ENCODE measurements at places on chromosomes 4 and X.

DNA sequence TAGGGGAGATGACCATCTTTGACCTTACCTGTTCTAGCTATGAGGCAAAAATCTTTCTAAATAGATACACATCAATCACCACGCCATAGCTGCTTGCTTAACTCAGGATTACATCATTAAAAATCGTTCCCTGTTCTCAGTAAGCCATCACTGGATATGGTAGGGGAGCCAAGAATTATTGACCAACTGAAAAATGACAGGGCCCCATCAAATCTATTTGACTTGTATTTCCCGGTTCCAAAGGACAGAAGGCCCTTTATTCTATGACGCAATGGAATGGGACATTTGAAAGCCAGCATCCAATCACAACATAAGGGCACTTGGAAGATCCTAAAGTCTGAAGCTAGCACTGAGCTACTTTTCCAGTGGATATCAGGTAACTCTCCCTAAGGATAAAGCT lies 75.6 kb upstream of the NOCT start:
- no peak for DNase-seq

GRCh38 chrX:109920325-109920724 lies 82.6 kb upstream of the TMEM164 start:
- no peak for DNase-seq

GRCh38 chr4:109395694-109396093 lies 37.9 kb upstream of the SEC24B start:
- no peak for DNase-seq

- DNase-seq, result no peak
These were observed 64.0 kb downstream of the LNX1 start for GRCh38 chr4:53527326-53527725.

DNA sequence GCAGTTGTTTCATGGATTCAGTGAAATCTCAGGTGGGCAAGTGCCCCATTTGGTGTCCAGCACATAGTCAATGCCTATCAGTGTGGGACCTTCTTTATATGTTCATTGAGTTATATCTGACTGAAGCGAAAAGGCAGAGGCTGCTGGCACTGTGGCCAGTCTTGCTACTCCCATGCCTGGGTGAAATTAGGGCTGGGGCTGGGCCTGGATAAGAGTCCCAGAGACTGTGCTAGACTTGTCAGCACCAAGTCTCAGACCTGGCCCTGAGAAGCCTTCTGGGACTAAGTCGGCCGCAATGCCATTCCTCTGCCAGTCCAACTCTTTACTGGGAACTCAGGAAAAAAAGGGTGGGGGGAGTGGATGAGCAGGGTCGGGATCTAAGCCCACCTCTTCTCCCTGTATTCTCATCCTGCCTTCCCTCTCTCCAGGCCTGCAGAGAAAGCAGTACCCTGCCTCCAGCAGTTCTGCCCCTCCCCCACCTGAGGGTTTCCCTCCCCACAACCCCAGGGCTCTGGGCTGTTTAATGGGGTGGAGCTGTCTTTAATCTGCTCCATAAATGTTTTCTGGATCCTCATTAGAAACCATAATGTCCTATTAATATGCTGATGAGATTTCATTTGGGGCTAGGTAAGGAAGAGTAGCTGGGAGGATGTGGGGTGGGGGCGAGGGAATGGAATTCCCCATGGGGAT lies 153.5 kb upstream of the PJA1 start:
- DNase-seq, result no peak

- DNase-seq, result no peak
These were observed 496.7 kb downstream of the SPRY1 start for GRCh38 chr4:123893011-123893981.

DNA sequence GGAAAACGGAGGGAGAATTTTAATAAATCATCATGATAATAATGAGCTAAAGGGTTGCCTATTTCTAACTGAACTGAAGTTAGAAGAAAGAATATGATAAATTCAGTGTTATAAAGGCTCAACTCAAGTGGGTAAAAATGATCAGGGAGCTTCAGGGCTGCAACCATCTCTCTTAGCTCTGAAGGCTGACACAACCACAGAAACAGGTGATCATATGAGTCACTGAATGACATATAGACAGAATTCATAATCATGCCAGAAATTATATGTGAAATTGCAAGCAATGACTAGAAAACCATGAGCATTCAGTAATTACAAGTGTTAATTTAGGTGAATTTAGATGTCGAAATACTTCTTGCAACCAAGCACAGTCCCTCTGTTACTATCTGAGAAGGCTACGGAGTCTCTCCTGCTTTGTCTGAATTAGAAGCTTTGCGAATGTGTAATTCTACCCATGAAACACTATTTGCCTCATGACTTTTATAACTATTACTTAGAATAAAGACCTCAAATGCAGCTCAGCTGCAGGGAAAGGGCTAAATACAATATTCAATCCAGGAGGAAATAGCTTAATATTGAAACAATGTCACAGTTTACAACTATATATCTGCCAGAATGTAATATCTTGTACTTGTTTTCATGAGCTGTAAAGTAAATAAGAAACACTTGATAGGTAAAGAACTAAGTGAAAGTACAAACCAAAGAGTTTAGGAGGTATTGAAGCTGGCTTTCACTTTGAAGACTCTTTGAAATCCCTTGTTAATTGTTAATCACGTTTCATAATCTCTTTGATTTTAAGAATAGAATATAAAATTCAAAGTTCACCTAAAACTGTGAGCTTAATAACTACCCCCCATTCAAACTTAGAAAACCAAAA lies 1972.6 kb downstream of the ARAP2 start:
- DNase-seq, result no peak

GRCh38 chr4:132180020-132180427 lies 969.1 kb upstream of the PCDH10 start:
- DNase-seq, result peak; percentile 16

- no peak for DNase-seq
These were observed 113.2 kb upstream of the SPRY1 start for GRCh38 chr4:123283371-123283895.

- DNase-seq, result peak; percentile 55
These were observed 33.2 kb upstream of the SLC9A7 start for GRCh38 chrX:46791927-46792809.

- DNase-seq, result peak; percentile 71
These were observed 89.8 kb downstream of the PDGFRA start for GRCh38 chr4:54318904-54319303.

- DNase-seq, result no peak
These were observed 37.1 kb downstream of the TRIM2 start for GRCh38 chr4:153241295-153241694.

GRCh38 chr4:18318682-18319388 lies 297.3 kb upstream of the LCORL start:
- DNase-seq, result no peak

DNA sequence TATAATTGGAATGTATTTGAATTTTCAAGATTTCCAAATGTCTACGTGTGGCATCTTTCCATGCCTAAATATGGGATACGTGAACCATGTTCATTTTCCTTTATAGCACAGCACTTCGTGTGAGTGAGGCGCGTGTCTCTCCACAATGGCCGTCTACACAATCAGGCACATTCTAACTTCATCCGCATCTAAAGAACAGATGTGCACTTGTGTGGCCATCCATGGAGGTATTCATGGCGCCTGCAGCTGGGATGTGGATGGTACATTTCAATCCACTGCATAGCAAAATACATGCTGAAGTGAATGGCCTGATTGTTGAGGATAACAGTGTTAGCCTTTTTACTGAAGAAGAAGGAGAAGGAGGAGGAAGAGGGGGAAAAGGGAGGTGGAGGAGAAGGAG lies 34.5 kb upstream of the TRIM2 start:
- no peak for DNase-seq

DNA sequence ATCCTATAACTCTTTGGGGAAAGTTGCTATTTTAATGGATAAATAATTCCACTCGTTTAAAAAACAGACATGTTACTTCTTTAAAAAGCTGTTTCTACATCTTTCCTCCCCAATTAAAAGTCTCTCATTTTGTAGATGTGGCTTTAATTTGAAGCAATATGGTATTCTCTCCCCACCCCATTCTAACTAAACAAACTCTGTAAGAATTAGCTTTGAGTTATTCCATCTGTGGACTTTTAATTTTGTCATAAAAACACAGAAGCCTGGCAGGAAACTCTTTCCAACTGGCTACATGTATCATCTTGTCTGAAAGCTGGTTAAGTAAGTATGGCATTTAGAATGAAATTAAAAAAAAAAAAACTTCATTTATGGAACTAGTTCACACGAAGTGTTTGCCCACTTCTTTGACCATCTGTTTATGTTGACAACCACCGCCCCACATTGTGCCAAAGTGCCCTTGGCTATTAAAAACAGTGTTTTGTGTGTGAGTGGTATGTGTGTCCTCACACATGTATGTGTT lies 140.3 kb downstream of the NAA11 start:
- no peak for DNase-seq

- no peak for DNase-seq
These were observed 220.5 kb upstream of the RPS6KA3 start for GRCh38 chrX:20487227-20487626.

- DNase-seq, result no peak
These were observed 56.0 kb downstream of the MED28 start for GRCh38 chr4:17670423-17670822.

GRCh38 chr4:20416800-20417199 lies 165.1 kb downstream of the SLIT2 start:
- DNase-seq, result no peak

GRCh38 chrX:15413101-15413500 lies 28.9 kb upstream of the VEGFD start:
- DNase-seq, result no peak

DNA sequence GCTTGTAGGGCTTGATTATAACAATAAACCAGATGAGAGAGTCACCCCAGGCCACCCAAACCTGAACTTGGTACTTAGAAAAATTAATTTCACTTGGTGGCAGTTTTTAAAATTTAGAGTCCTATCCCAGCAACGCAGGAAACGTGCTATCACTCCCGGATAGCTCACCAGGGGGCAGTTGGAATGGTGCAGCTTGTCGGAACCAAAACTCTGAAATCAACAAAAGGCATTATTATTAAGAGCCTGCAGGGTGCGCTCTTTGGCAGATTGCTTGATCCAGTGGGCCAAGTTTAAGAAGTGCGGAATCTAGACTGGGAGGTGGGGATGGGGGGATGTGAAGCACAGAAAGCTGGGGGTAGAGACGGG lies 2.4 kb downstream of the FRAS1 start:
- peak; percentile 74 for DNase-seq

GRCh38 chr4:112327965-112328733 lies 31.0 kb downstream of the ALPK1 start:
- peak; percentile 10 for DNase-seq

DNA sequence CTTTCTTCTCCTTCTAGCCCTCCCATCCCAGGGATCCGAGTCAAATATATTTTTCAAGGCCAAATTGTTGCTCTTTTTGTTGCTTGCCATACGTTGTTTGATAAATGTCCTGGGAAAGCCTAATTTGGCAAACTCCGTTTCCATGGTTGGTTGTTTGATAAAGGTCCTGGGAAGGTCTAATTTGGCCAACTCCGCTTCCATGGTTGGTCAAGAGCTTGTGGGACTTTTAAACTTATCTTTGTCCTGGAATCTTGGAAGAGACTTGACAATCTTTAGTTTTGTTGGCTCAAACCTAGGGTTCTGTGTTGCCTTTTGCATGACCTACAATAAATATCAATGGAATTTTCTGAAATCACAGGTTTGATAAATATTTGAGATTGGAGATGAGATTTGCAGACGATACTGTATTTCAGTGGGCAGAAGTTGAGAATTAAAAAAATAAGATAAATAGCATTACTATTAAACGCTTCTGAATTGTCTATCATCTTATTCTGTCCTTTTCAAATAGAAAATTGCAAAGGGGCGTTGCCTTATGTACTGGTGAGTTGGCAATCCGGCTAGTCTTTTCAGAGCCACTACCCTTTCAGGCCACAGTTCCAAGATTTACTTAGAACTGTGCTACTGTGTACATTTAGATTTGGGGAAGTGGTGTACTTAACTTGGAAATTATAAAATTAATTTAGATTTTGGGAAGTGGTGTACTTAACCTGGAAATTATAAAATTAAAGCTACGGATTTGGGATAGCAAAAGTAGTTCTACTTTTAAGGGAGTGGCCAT lies 804 bp downstream of the OSTC start:
- DNase-seq, result peak; percentile 36

- DNase-seq, result no peak
These were observed 41.5 kb upstream of the YTHDC1 start for GRCh38 chr4:68391436-68391835.

GRCh38 chr4:141210168-141210567 lies 10.5 kb upstream of the ZNF330 start:
- no peak for DNase-seq

GRCh38 chrX:49862093-49862492 lies 17.2 kb upstream of the USP27X start:
- DNase-seq, result no peak

DNA sequence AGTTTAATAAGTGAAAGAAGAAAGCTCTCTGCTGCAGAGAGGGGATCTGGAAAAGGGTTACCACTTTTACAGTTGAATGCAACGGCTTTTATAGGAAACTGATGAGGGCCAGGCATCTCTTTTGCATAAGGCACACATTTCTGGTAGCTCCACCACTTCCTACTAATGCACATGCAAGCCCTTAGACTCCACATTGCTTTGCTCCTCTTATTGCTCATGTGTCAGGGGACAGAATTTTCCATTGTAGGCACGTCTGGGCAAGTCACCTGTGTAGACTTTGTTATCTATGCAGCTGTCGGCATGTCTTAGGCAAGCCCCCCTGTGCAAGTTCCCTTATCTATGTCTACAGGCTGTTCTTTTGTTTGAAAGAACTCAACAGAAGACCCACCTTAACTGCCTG lies 294.6 kb upstream of the STS start:
- DNase-seq, result no peak

GRCh38 chr4:107705742-107706556 lies 14.1 kb downstream of the PAPSS1 start:
- no peak for DNase-seq

DNA sequence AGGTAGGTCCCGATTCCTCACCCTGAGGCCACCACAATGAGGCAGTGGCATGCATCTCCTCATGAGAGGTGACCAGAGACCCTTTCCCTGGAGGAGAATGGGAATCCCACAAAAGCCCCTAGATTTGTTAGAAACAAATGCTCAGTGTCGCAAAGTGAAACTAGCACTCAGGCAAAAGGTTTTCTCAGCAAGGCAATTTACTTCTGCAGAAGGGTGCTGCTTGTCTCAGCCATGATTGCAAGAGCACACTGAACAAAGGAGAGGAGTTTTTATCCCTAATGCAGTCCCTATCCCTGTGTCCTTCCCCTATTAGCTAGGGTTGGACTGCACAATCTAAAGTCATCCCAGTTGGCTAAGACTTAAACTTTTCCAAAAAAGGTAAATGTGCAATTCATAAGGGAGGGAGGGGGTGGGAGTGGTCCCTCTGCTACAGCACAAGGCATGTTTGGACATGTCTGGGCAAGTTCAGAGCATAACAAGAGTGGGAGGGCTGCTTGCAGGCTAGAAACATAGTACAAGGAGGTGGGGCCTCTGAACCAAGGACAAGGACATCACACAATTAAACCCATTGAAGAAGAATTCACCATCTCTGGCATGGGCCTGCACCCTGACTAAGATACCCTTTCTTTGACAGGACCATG lies 185.3 kb downstream of the CCNG2 start:
- no peak for DNase-seq

- DNase-seq, result no peak
These were observed 236.6 kb upstream of the PCDH18 start for GRCh38 chr4:137768881-137769280.
